ENCODE measurements at places on chromosomes 4 and X. TPM values are rescaled to one million over a fixed set of nuclear protein-coding genes. Genes with fewer than 3 reads are reported as not detected.

Gene MAGED4
- 6.6 TPM for total RNA-seq

Gene MAGEA1
- total RNA-seq: not detected

Gene RGN
- not detected for total RNA-seq

Gene NXF2B
- not detected for total RNA-seq

Gene TMEM154
- total RNA-seq: 59.6 TPM

Gene SCML2
- total RNA-seq: 28.2 TPM

Gene UGT2B11
- total RNA-seq: not detected

Gene APELA
- total RNA-seq: not detected

Gene TLR10
- total RNA-seq: 19.5 TPM

Gene FAT4
- not detected for total RNA-seq

Gene NCAPG
- total RNA-seq: 89.8 TPM

Gene UGT2B17
- total RNA-seq: not detected

Gene NAA11
- not detected for total RNA-seq

Gene PPP4R3C
- total RNA-seq: not detected

Gene C4orf54
- not detected for total RNA-seq

Gene HSD17B13
- 0.20 TPM for total RNA-seq

Measured in OCI-LY7 (cell line).